ENCODE measurements at places on chromosomes 4 and X.
A peak's percentile ranks its signal among the peaks of the same experiment; 100 is the strongest.

- peak; percentile 43 for DNase-seq
Measured at GRCh38 chr4:173371292-173372192, 788 bp downstream of the SAP30 start.

DNA sequence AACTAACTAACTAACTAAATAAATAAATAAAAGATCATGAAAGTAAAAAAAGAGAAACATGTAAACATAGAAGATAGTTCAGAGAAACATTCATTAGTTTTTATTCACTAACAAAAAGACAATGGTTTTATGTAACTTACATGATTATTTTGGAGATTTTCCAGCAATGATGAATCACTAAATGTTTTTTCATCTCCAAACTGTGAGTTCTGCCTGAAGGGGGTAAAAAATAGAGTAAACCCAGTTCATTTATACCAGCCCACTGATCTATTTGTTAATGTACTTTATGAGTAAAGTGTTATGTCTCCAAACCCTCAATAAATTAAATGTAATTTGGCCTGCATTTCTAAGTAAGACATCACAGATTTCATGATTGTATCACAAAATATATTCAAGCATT, 101.1 kb downstream of the ATP8A1 start:
- DNase-seq, result no peak

- DNase-seq, result no peak
Measured at GRCh38 chrX:149831473-149831872, 49.5 kb upstream of the MAGEA8 start.

- DNase-seq, result no peak
Measured at GRCh38 chr4:99645638-99646037, 12.0 kb downstream of the C4orf54 start.

DNA sequence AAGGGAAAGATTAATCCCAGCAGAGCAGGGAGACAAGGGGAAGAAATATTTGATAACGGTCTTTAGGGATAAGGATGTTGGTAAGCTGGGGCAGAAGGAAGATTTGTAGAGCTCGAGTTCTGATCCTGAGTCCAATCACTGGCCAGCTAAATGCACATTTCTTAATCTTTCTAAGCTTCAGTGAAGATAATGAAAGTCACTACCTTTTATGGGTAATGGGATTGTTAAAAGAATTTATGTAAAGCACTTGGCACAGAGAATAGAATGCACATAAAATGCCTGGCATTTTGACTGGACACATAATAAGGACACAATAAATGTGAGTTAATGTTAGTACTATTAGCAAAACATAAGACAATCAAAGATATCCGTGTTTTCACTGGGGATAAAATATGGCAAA, 43.3 kb downstream of the NCAPG start:
- no peak for DNase-seq

- DNase-seq, result no peak
Measured at GRCh38 chrX:13432414-13433297, 112.8 kb upstream of the ATXN3L start.

DNA sequence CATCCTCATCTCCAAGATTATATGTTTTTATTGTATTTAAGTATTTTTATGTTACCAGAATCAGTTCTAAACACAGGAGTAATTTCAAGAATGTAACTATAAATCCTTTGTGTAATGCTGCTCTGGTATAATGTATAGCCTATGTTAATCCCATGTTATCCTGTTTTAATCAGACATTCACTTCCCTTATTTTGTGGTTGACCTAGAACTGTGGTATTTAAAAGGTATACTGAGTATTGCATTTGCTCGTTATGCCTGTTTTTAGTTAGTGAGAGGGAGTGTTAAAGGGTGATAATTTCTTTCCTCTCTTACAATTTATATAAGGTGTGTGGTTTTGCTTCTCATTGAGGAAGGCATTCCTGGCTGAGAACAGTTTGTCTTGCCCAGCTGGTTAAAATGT, 26.2 kb downstream of the MTM1 start:
- DNase-seq, result no peak

GRCh38 chr4:8742546-8742945, 129.1 kb downstream of the HMX1 start:
- no peak for DNase-seq

DNA sequence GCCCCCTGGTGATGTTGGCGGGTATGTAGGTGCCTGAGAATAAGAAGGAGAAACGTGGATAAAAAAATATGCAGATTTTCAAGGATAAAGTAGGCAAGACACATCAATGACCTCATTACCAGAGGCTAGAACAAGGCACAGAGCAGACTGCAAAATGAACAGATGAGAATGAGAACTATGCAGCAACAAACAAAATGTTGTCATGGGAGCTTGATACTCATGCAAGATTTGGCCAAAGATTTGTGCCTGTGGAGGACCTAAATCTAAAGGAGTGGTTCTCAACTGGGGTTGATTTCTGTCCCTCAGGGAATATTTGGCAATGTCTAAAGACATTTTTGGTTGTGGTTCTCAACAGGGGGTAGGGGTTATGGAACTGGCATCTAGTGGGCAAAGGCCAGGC, 177.3 kb downstream of the FRMPD4 start:
- no peak for DNase-seq

DNA sequence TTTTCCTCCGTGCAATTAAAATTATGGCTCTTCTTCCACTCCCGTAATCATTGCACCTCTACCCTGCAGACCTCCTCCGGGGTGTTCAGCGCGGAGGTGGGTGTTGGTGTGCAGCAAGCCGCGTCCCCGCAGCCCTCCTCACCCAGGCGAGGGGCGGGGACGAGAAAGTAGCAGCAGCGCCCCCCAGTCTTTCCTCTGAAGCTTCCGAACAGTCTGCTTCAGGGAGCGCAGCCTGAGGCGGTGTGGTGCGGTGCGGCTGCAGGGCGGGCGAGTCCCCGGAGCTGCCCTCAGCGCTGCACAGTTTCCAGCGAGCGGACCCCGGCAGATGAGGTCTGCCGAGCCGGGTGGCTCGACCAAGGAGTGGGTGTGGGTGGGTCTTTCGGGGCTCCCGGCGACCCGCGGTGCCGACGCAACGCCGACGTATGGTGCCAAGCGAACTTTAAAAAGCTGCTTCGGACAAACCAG, at the start of gene FRAS1:
FRAS1 (plus strand) TSS at position 189 of the 465 bp plus-strand sequence. CDS start 687 bp downstream, outside the sequence.
- no peak for DNase-seq

DNA sequence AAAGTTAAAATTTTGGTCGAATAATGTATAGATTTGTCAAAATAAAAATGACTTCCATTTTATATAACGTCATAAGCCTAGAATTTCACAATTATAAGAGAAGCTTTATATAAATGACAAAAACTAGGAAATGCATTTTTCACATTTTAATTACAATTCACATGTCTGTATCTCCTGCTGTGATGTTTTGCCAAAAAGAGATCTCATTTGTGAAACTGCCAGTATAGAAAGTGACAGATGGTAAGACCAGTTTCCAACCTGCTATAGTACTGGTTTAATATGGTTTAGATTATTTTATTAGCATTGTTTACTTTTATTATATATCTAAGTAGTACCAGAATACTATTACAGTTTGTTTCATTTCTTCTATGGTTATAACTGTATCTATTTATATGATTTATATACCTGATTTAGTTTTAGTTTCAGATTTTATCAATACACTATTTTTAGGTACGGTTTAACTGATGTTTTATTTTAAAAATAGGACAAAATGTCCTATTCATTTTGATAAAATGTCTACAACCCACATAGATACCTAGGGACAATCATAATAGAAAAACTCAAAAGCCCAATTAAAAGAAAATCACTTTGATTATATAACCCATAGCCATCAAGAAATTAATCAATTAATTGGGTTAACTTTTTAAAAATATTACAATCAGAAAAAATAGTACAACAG, 5.4 kb upstream of the CCSER1 start:
- DNase-seq, result no peak

DNA sequence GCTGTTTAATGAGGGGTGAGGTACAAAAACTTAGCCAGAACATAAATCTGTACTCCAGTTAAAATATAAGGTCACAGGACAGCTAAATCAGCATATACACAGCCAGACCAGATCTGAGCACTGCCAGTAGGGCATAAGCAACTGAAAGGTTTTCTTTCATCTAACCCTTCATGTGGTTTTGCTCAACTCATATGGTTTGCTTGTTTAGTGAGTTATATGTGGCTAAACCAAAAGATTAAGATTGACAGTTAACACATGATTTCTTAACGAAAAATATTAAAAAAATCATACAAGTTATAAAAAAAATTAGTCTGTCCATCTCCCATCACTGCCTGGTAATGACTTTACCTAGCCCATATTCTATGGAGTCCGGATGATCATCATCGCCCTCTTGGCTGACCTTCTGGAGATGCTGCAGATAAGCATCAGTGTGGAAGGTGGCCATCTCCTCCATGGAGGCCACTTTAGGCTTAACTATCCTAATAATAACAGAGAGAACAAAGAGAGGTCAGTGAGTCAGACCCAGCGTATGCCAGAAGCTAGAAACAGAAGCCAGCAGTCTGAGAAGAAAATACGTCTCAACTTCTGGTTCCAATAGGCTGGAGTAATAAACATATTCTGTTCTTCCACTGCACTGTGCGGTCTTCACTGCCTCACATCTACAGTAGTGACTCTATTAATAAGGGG, 4.1 kb downstream of the HDAC8 start:
- no peak for DNase-seq

DNA sequence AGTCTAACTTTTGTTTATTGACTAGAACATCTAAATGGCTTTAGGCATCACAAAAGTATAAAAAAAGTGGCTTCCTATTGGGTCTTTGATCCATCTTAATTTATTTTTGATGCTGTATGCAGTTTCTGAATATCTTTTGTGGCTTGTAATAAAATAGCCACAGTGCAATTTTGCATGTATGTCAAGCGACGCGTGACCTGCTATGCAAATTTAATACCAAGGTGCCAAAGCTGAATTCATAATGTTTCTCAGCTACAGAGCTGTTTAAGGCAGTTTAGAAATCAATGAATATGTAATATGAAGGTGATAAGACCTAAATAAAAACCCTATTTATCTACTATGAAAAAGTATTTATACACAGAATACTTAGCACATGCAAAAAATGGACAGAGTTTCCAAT, 197.8 kb downstream of the AFF2 start:
- no peak for DNase-seq
